Mesothelial cell of epicardium (in vitro differentiated cells): ENCODE measurements at places on chromosomes 4 and X. TPM values are rescaled to one million over a fixed set of nuclear protein-coding genes. Genes with fewer than 3 reads are reported as not detected.

DNA sequence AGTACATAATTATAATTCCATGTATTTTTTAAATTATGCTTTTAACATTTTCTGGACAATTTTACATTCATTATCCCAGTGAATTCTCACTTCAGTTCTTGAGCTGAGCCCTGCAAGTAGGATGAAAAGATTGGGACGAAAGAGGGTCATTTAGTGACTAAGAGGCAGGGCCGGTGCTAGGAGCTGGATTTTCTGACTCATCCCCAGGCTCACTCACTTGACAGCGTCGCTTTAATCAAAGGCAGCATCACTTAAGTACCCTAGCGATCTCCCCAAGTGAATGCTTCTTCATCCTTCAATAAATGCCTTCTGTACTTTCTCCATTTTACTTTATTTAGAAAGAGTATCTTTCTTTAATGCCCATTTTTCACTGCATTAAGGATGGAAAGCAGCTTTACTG is 263.6 kb downstream of the HS3ST1 start:
- H3K27ac ChIP-seq, result no peak overlapping the region
- H3K27me3 ChIP-seq, result no peaks in the 10 kb centered on the region
- no peak for DNase-seq
- peaks cover 9% of the 10 kb centered on the region for H3K4me1 ChIP-seq
- H3K36me3 ChIP-seq, result peaks cover 4% of the 10 kb centered on the region
- no peak overlapping the region for H3K4me3 ChIP-seq

Gene SUPT20HL1
- not detected in 3 replicates for total RNA-seq

GRCh38 chr4:109078724-109079123 is 223.7 kb downstream of the COL25A1 start:
- peaks cover 27% of the 10 kb centered on the region for H3K4me1 ChIP-seq
- peak overlapping the region; percentile 65 for H3K27ac ChIP-seq
- H3K4me3 ChIP-seq, result no peak overlapping the region
- H3K27me3 ChIP-seq, result no peaks in the 10 kb centered on the region
- DNase-seq, result no peak

DNA sequence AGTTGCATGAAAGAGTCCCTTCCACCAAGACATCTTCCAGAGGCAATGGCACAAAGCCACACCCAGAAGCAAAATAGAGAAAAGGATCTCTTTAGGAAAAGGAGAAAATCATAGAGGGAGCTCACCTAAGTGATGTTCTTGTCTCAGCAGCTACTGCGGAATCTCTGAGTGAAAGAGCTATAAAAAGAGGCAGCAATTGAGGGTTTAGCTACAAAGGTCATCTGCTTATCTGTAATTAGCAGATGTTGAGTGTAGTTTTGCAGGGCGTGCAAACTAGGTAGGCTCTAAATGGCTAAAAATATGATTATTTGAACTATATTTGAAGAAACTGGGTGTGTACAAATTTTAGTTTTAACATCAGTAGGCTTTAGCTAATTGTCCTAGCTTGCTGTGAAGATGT is 276.0 kb downstream of the HS3ST1 start:
- H3K27me3 ChIP-seq, result no peaks in the 10 kb centered on the region
- H3K27ac ChIP-seq, result peak overlapping the region; percentile 74
- no peak overlapping the region for H3K4me3 ChIP-seq
- peaks cover 56% of the 10 kb centered on the region for H3K4me1 ChIP-seq
- no peaks in the 10 kb centered on the region for H3K36me3 ChIP-seq
- DNase-seq, result no peak

- no peak overlapping the region for H3K27ac ChIP-seq
- no peak for DNase-seq
- H3K4me3 ChIP-seq, result no peak overlapping the region
- peaks cover 19% of the 10 kb centered on the region for H3K4me1 ChIP-seq
- H3K36me3 ChIP-seq, result no peaks in the 10 kb centered on the region
- H3K27me3 ChIP-seq, result no peaks in the 10 kb centered on the region
Observed at GRCh38 chrX:2503591-2504500, 3.1 kb upstream of the DHRSX start.

Gene PAGE4
- total RNA-seq, result 0.60 to 0.67 TPM in 2 of 3 replicates, not detected in the other

DNA sequence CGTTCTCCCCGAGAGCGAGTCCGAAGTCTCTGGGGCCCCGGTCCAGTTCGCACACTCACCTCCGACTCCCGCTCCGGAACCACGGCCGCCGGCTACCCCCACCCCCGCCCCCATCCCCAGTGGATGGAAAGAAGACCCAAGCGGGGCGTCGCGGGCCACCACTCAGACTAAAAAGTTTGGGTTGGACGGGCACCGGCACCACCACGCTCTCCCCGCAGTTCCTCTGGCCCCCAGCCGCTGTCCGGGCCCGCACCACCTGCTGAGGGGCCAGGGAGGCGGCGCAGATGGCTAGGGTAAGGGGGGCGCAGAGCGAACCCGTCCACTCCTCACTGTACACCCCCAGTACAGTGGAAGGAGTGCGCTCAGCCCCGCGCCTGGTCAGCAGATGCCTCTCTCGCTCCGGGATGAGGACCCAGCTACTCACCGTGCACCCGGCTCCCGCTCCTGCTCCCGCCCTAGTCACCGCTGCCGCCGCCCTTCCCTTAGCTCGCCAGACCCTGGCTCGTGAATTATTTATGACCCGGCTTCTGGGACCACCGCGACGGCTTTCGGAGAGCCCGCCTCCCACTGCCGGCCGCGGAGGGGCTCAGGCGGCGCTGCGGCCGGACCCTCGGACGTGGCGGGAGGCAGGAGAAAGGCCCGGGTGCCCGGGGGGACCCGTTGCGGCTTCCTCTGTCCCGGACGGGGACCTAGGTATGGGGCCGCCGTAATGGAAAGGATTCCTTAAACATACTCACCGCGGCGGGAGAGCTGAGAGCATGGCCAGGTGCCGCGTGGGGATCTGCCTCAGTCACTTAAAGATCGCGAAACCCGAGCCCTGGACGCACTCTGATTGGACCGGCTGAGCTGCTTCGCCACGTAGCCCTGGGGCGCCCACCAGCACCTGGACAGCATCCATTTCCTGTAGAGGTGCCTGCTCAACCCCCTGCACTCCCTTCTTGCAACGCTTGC is at the start of gene PROM1:
Gene PROM1 (minus strand): TSS at position 783 of the 951 bp plus-strand sequence. CDS start 8,117 bp downstream, outside the sequence.
- H3K4me1 ChIP-seq, result peaks cover 16% of the 10 kb centered on the region
- peaks cover 70% of the 10 kb centered on the region for H3K27me3 ChIP-seq
- H3K27ac ChIP-seq, result peak within 1 kb of the TSS; percentile 75
- H3K36me3 ChIP-seq, result no peaks in the 10 kb centered on the region
- peak within 1 kb of the TSS; percentile 80 for H3K4me3 ChIP-seq
- peak; percentile 25 for DNase-seq

Gene TSPAN7
- total RNA-seq, result 9.0 to 11.8 TPM (median 10.1 TPM) in 3 replicates

Gene L1CAM
- 1.4 to 2.1 TPM (median 2.1 TPM) in 3 replicates for total RNA-seq

DNA sequence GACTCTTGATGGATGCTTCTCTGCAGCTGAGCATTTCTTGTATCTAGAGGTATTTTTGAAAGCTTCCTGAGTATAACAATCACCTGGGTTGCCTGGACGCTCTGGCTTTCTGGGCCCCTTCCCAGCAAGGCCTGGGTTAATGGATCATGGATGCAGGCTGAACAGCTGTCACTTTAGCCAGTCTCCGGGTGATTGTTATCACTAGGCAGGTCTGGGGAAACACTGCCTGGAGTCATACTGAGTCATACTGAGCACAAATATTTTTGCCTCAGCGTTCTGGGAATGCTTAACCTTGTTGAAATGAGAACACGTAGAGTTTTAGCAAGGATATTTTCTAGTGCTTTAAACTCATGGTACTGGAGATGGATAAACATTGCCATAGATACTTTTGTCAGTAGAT is 102.6 kb downstream of the PHEX start:
- DNase-seq, result no peak
- no peak overlapping the region for H3K4me3 ChIP-seq
- no peaks in the 10 kb centered on the region for H3K27me3 ChIP-seq
- H3K36me3 ChIP-seq, result no peaks in the 10 kb centered on the region
- H3K4me1 ChIP-seq, result peaks cover 53% of the 10 kb centered on the region
- H3K27ac ChIP-seq, result peak overlapping the region; percentile 77

Gene FAM47E
- 1.2 to 2.6 TPM (median 2.3 TPM) in 3 replicates for total RNA-seq

- H3K27ac ChIP-seq, result no peak overlapping the region
- no peaks in the 10 kb centered on the region for H3K27me3 ChIP-seq
- H3K36me3 ChIP-seq, result no peaks in the 10 kb centered on the region
- H3K4me1 ChIP-seq, result peaks cover 32% of the 10 kb centered on the region
- no peak for DNase-seq
- no peak overlapping the region for H3K4me3 ChIP-seq
Observed at GRCh38 chr4:52370576-52370975, 288.5 kb downstream of the USP46 start.

Gene NKX3-2
- 1.3 to 1.4 TPM (median 1.3 TPM) in 3 replicates for total RNA-seq

DNA sequence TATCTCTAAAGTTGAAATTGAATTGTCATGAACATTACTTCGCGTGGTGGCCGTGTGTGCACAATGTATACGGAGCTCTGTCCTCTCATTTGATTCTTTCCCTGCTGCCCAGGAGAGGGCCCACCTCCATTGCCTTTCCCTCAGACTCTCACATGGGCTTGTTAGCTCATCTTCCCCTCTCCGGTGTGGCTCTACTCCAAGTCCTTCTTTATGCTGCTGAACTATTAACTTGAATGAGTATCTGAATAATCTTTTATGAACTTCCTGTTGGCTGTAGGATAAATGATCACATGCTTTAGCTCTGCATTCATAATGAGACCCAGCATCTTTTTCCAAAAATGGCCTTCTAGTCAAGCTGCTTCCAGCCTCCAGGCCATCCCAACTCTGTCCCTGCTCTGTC is 68.8 kb upstream of the CLNK start:
- no peaks in the 10 kb centered on the region for H3K27me3 ChIP-seq
- H3K4me3 ChIP-seq, result no peak overlapping the region
- H3K27ac ChIP-seq, result no peak overlapping the region
- H3K4me1 ChIP-seq, result peaks cover 14% of the 10 kb centered on the region
- H3K36me3 ChIP-seq, result no peaks in the 10 kb centered on the region

Gene MAPK10
- total RNA-seq, result 20.8 to 25.2 TPM (median 24.4 TPM) in 3 replicates

- peak within 1 kb of the TSS; percentile 77 for H3K27ac ChIP-seq
- H3K4me1 ChIP-seq, result peaks cover 58% of the 10 kb centered on the region
- no peaks in the 10 kb centered on the region for H3K27me3 ChIP-seq
- peak within 1 kb of the TSS; percentile 46 for H3K4me3 ChIP-seq
Observed at GRCh38 chr4:185811509-185812364, at the start of gene SORBS2. TSS of gene SORBS2 (minus strand) at chr4:185812194. CDS start at chr4:185690571, 121,623 bp downstream.

GRCh38 chrX:23898412-23898959 is 9.3 kb downstream of the APOO start:
- no peak for DNase-seq
- peaks cover 6% of the 10 kb centered on the region for H3K36me3 ChIP-seq
- peak overlapping the region; percentile 84 for H3K27ac ChIP-seq
- H3K4me1 ChIP-seq, result peaks cover 27% of the 10 kb centered on the region
- H3K27me3 ChIP-seq, result no peaks in the 10 kb centered on the region
- H3K4me3 ChIP-seq, result no peak overlapping the region

- H3K36me3 ChIP-seq, result peaks cover 55% of the 10 kb centered on the region
- H3K27ac ChIP-seq, result no peak overlapping the region
- no peak for DNase-seq
- no peak overlapping the region for H3K4me3 ChIP-seq
Observed at GRCh38 chrX:30835373-30835772, 53.7 kb downstream of the TAB3 start.

Gene UGT2A1
- not detected in 3 replicates for total RNA-seq

DNA sequence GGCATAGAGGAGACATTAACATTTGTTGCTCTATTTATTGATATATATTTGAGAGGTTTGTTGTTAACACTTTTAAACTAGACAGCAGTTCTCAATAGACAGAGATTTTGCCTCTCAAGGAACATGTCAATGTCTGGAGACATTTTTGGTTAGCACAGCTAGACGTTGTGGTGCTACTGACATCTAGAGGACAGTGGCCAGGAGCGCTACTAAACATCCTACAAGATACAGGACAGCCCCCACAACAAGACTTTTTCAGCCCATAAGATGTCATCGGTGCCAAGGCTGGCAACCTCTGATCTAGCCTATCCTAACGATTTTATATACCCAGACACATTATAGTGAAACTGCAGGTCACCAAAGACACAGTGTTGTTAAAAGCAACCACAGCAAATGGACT is 18.4 kb upstream of the CTSO start:
- H3K4me3 ChIP-seq, result no peak overlapping the region
- no peaks in the 10 kb centered on the region for H3K27me3 ChIP-seq

Gene PLXNB3
- total RNA-seq, result 3.6 to 4.3 TPM (median 4.3 TPM) in 3 replicates

GRCh38 chr4:3201718-3202702 is 46.9 kb upstream of the MSANTD1 start:
- H3K27ac ChIP-seq, result peak overlapping the region; percentile 76
- no peak overlapping the region for H3K4me3 ChIP-seq
- no peaks in the 10 kb centered on the region for H3K27me3 ChIP-seq

DNA sequence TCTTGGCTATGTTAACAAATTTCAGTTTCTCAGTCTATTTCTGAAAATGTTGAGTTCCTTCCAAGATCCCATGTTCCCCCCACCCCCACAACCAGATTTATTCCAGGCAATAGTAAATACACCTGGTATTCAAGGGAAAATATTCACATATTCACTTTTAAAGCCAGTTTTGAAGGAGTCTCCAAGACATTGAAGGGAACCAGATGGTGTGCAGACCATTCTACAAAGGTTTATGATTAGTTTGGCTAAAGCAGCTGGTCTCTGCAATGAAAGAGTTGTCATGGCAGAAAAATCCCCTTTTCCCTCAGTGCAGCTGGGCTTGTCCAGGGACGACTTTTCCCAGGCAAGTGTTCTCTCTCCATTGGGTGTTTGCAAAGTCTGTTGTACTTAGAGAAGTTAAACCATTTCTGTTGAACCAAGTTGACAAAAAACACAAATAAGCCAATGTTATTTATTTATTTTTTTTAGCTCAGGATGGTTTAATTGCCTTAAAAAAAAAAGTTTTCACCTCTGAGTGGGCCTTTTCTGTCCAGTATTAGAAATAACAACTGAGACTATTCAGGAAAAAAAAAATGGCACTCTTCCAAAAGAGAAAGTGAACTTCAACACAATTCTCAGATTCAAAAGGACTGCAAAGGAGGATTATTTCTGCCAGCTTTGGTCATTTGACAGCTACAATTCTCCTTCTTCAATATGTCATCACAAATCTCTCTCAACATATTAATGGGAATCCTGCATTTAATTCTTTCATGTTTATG is 410.6 kb downstream of the IL1RAPL1 start:
- H3K27me3 ChIP-seq, result no peaks in the 10 kb centered on the region
- no peak overlapping the region for H3K27ac ChIP-seq
- H3K4me1 ChIP-seq, result peaks cover 19% of the 10 kb centered on the region
- H3K4me3 ChIP-seq, result no peak overlapping the region
- H3K36me3 ChIP-seq, result no peaks in the 10 kb centered on the region
- DNase-seq, result no peak

GRCh38 chr4:53366301-53366716 is 448 bp upstream of the SCFD2 start:
- H3K4me3 ChIP-seq, result peak overlapping the region; percentile 90
- no peak for DNase-seq
- no peaks in the 10 kb centered on the region for H3K36me3 ChIP-seq
- H3K27me3 ChIP-seq, result peaks cover 38% of the 10 kb centered on the region
- H3K4me1 ChIP-seq, result peaks cover 30% of the 10 kb centered on the region

GRCh38 chr4:1569461-1570151 is 114.5 kb downstream of the FAM53A start:
- H3K27ac ChIP-seq, result no peak overlapping the region
- no peaks in the 10 kb centered on the region for H3K36me3 ChIP-seq
- peaks cover 24% of the 10 kb centered on the region for H3K27me3 ChIP-seq
- no peak for DNase-seq
- peaks cover 15% of the 10 kb centered on the region for H3K4me1 ChIP-seq

Gene TLR10
- not detected in 3 replicates for total RNA-seq

Gene SEC24D
- total RNA-seq, result 75.4 to 87.6 TPM (median 78.2 TPM) in 3 replicates
